Left ventricle myocardium superior (tissue), 1 donor: ENCODE measurements at places on chromosomes 7 and 10. TPM values are rescaled to one million over a fixed set of nuclear protein-coding genes. Genes with fewer than 3 reads are reported as not detected.

- DNase-seq, result no peak
These were observed 397.2 kb downstream of the TCERG1L start for GRCh38 chr10:130914367-130914766.

C10orf105 gene
- total RNA-seq, result 0.07 TPM

ACSL5 gene
- 6.3 TPM for total RNA-seq

IL2RA gene
- total RNA-seq, result 1.5 TPM

TSPAN33 gene
- 15.1 TPM for total RNA-seq

ARMS2 gene
- not detected for total RNA-seq

SEMA3E gene
- 0.12 TPM for total RNA-seq

- no peak for DNase-seq
These were observed 19.3 kb downstream of the PRSS2 start for GRCh38 chr7:142790056-142790455.

DNA sequence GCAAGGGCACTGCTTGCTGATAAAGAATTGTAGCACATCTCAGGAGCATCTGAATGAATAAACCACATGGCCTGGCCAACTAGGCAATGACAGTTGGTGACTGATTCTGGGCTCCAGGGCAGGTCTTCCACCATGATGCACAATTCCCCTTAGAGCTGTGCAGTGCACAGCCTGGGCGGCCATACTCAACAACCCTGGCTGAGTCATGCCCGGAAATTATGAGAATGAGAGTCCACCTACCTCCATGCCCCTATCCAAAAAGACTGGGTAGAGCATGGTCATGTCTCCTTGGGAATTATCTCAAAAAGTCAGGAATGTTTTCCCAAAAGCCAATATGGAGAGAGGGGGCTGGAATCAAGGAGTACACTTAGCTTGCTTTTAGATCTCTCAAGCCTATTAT, 425.6 kb downstream of the PLXNA4 start:
- DNase-seq, result no peak

DNA sequence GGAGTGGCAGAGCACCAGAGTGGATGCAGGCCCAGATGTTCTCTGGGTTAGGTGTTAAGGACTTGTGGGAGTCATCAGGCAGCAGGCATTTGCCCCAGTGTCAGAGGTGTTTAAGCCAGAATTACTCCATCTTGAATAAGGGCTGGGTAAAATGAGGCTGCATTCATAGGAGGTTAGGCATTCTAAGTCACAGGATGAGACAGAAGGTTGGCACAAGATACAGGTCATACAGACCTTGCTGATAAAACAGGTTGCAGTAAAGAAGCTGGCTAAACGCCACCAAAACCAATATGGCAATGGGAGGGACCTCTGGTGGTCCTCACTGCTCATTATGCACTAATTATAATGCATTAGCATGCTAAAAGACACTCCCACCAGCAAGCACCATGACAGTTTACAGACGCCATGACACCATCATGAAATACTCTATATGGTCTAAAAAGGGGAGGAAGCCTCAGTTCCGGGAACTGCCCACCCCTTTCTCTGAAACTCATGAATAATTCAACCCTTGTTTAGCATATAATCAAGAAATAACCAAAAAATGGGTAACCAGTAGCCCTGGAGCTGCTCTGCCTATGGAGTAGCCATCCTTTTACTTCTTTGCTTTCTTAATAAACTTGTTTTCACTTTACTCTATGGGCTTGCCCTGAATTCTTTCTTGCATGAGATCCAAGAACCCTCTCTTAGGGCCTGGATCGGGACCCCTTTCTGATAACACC, 882 bp upstream of the LRRC61 start:
- no peak for DNase-seq

GRCh38 chr10:6716516-6716915, 136.4 kb upstream of the PRKCQ start:
- no peak for DNase-seq

GRCh38 chr10:114517368-114518250, 113.3 kb upstream of the AFAP1L2 start:
- no peak for DNase-seq

DNA sequence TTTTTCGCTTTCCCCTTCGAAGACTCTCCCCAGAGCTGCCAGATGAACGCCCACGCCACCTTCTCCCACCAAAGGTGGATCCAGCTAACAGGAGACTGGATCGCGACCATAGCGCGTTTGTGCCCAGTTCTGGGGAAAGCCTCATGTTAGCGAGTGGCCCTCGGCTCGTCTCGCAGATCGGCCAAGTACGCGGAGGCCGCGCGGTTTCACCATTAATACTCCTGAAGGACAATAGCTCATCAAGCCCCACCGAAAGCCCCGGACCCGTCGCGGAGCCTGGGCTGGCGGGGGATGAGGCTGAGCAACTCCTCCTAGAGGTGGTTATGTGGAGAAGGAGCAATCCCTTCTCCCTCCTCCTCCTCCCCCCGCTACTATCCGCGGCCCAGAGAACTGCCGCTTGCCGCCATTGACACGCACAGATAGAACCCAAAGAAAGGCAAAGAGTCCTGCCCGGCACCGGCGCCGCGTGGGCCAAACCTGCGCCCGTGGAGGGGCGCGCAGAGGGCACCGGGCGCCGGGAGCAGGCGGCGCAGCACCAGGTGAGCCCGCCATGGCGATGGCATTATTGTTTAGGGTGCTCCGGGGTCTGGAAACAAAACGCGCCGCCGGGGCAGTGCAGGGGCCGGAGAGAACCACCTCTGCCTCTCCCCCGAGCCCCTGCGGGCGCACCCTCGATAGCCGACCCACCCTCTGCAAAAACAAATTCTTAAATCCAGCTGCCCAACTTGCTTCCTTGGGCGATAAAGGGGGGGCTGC, at the start of gene MACROH2A2:
Gene MACROH2A2 (plus strand): TSS at position 385 of the 756 bp plus-strand sequence. CDS start 22,813 bp downstream, outside the sequence.
- DNase-seq, result peak; percentile 71

- no peak for DNase-seq
These were observed 12.2 kb upstream of the DNAAF5 start for GRCh38 chr7:714251-714671.

GRCh38 chr7:31204071-31204470, 136.5 kb downstream of the NEUROD6 start:
- no peak for DNase-seq

- DNase-seq, result no peak
These were observed 183.6 kb downstream of the PLXNA4 start for GRCh38 chr7:132392713-132393112.

DNA sequence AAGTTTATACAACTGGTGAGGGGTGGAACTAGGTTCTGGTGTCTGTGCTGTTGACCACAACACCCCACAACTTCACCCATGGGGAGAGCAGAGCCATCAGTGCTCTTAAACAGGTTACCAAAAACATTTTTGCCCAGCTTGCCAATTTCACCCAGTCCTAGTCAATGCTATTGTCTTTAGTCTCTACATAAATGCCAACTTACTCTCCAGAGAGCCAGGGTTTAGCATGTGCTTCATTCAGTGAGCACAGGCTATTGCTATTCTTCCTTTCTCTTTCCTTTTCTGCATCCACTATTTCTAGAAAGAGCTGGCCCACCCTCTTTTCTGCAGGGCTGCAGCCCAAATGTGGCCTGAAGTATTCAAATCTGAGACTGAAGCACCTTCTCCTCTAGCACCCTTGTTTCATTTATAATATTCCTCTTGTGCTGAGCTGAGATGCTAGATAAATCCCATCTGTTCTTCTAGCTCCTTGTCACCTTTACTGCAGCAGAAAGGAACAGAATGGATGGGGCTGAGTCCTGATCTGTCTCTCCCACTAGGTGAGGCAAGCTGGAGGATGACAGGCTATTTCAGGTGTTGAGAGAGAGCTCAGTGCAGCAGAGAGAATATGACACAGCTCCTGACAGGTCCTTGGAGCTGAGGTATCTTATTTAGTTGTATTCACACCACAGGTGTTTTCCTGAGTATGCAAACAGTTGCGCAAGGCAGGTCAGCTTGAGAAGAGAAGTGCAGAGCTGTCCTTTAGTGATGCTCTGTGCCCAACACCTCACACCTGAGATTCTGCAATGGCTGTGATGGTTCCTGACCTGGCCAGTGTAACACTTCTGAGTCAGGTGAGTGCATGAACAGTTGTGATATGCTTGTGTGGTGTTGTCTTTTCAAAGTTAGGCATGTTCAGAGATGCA, 819.2 kb downstream of the CCSER2 start:
- no peak for DNase-seq

DNA sequence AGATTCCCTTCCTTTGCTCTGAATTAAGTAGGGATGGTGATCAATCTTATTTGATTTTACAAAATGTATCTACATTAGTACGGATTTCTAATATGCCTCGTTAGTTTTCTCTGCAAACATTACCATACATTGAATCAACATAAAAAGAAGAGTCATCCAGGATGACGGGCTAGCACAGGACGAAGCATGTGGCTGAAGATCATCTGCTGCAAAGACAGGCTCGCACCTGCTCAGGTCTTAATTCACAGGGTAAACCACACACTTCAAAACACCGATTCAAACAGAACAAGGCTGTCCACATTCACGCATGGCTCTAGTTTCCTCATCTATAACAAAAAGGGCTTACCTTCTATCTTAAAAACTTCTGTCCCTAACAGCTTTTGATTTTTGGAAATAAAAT, 323.0 kb downstream of the PARD3 start:
- DNase-seq, result no peak

DNA sequence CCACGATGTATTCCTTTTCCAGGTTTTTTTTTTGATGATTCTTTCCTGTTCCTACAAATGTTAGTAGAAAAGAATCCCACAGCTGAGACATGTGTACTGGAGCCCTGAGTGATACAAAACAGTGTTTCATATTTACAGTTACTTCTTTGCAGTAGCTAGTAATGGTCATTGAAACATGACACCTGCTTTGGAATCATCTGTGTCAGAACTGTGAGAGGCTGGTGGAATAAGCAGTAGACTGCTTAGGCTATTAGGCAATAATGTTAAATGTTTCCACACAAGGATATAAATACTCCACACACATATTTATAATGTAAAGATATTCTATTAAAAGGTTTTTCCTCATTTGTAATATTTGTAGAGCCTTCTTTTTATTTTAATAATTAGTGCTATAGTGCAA, 394.0 kb downstream of the THSD7A start:
- no peak for DNase-seq

DNA sequence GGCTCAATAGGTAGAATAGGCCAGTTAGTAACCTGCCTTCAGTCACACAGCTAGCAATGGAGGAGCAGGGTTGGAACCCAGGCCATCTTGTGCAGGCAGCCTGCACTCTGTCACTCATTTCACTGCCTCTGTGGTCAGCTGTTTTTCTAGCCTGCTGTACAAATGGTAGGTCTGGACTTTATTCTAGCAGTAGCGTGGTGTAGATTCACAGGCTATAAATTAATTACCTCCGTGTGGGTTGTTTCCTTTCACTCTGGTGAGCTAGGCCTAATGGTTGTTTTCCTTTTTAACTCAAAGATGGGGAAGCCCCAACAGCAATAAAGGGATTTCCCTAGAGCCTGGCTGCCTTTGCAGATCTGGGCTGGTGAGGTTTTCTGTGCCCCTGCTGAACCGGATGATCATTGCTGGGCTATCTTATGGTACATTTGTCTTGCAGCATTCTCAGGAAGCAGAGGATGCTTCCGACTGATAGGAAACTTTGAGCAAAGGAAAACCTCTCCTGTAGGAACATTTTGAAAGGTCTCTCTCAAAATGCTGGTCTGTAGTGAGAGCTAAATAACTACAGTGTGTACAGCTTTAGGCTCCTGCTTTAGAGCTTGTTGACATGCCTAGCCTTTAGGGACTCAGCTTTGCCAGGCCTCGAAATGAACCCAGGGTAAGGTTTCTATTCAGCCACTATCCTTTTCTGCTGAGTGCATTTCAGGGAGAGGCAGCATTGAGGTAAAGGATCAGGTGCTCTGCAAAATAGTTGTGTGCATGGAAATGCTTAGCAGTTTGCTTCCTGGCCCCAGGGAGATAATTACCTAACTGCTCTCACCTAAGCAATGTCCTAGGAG, 157.4 kb downstream of the ST7 start:
- no peak for DNase-seq

PRTFDC1 gene
- total RNA-seq, result 9.1 TPM

MYOZ1 gene
- 0.32 TPM for total RNA-seq

- no peak for DNase-seq
These were observed 32.7 kb downstream of the IL6 start for GRCh38 chr7:22759721-22760120.

GRCh38 chr10:98115031-98115787, 19.2 kb upstream of the R3HCC1L start:
- DNase-seq, result no peak

DNA sequence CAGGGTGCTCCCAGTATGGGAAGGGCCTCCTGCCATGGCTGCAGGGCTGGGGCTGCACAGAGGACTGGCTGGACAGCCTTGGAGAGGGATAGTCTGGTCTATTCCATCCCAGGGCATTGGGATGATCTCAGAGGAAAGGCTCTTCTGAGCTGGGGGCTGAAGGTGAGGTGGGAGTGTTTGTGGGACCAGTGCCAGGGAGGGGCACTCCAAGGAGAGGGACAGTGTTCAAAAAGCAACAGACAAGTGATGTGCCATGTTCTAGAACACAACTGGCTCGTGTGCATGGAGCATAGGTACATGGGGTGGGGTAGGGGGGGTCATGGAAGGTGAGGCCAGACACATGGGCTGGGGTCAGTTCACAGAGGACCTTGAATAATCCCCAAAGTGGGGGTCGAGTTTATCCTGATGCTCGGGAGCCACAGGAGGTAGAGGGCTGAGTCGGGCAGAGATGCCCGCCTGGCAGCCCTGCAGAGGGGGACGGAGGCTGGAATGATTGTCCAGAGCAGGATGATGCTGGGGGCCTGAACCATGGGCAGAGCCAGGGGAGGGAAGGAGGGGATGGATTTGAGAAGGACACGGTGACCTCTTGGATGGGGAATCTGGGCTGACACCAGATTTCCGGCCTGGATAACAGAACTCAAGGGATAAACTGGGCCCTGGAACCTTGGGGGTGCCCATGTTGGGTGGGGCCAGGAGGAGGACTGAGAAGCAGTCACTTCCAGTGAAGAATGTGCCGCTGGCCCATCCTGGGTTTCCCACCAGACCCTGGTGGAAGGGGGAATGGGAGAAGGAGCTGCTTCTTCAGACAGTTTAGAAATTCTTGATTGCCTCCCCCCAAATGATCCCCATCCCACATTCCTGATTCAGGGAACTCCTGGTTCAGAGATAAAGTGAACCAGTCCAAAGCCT, 50.4 kb downstream of the NEURL1 start:
- DNase-seq, result no peak

- DNase-seq, result no peak
These were observed 38.7 kb upstream of the NRBF2 start for GRCh38 chr10:63094405-63094804.

DNA sequence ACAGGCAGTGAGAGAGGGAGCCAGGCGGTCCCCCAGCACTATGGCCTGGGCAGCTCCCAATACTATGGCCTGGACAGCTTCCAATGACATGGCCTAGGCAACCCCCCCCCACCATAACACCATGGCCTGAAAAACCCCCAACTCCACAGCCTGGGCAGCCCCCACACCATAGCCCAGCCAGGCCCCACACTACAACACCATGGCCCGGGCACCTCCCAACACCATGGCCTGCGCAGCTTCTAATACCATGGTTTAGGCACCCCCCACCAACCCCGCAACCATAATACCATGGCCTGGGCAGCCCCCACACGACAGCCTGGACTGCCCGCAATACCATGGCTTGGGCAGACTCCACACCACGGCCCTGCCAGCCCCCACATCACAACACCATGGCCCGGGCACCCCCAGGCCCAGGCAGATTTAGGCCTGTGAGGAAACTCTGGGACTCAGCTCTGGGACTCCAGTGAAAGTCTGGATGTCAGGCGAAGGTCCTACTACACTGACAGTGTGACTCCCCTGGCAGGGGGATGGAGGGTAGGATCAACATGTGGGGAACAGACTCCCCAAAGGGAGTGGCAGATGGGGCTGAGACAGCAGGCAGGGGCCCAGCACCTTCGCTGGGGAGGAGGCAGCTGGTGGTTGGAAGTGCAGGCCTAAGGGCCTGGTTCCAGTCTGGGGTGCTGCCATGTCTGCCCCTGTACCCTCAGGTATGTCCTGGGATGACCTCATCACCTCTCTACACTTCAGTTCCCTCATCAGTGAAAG, 8.7 kb downstream of the CPXM2 start:
- no peak for DNase-seq

PRKCQ gene
- 0.12 TPM for total RNA-seq

MMP21 gene
- not detected for total RNA-seq
